Tibial nerve (tissue), 4 donors: ENCODE measurements at places on chromosomes 7 and 10. TPM values are rescaled to one million over a fixed set of nuclear protein-coding genes. Genes with fewer than 3 reads are reported as not detected.
A peak's percentile ranks its signal among the peaks of the same experiment; 100 is the strongest.

GRCh38 chr7:157299613-157300368 lies 37.0 kb upstream of the DNAJB6 start:
- DNase-seq = no peak

- DNase-seq = peak; percentile 96
Measured at GRCh38 chr10:100373298-100374199, 26.5 kb downstream of the SCD start.

DNA sequence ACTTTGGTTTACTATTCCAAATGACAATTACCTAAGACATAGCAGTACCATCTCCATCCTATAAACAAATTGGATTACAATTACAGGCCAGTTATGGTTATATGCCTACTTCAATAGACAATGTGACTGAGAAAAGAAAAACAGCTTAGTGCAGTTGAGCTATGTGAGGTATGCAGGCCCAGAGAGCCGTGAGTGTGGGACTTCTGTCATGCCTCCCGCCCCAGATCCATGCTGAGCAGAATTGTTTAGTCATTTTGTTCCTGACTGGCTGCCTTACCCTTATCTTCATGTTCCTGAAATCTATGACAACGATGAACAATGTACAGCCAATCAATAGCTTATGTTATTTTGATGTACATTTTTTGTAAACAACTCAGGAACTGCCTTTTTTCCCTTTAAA lies 21.7 kb downstream of the LARP4B start:
- DNase-seq = no peak

TIMM23 gene
- total RNA-seq = 29.6 TPM

DNA sequence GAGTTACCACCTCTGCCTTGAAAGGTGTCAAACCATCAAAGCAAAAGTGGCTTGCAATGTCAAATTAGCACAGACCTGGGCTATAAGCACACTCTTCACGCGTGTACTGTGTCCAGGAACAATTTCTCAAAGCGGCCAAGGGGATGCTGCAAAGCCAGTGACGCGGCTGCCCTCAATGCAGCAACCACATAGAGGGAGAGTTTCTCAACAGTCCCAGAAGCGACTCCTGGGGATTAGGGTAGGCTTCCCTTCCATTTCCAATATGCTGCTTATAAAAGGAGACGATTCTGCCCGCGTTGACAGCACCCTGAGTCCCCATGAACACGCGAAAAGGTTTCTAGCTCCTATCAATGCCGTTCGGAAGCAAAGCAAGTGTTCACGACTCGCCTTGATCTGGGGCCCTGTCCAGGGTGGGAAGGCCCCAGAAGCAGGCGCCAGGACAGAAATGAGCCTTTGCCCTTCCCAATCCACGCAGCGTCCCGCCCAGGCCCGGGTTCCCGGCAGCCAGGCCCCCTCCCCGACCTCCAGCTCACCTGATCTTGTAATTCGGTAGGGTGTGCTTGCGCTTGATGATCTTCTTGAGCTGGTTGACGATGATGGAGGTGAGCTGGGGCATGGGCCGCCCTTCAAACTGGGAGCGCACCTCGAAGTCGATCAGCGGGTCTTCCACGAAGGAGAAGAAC lies 1.3 kb downstream of the PDZD8 start:
- no peak for DNase-seq

ITPRID1 gene
- total RNA-seq = not detected

DNA sequence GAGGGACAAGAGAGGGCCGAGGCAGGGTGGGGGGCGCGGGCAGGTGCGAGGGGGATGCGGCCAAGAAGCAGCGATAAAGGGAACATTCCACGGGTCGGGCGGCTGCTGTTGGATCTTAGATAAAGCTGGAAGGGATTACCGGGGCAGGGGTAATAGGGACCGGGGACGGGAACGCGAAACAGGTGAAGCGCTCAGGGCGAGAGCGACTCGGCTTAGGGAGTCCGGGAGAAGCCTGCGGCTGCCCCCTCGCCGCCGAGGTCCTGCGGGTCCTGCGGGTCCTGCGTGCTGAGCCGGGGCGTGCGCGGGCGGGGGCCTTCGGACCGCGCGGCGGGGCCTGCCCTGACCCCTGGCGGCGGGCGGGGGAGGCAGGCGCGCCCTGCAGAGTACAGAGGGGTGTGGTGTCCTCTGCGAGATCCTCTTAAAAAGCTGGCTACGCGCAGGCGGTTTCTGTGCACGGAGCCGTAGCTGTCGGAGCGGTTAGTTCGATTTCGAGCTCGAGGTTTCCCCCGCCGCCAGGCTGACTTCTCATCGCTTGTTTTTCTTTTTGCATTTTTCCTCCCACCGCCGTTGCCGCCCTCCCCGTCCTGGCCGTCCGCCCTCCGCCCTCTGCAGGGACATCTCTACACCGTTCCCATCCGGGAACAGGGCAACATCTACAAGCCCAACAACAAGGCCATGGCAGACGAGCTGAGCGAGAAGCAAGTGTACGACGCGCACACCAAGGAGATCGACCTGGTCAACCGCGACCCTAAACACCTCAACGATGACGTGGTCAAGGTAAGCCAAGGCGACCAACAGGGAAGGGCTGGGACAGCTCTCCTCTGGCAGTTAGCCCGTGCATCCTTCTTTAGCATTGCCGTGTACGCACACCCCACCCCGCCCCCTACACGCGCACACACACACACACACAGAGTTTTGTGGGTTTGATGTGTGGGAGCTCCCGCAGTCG lies 1.4 kb downstream of the CAV1 start:
- peak; percentile 57 for DNase-seq

DNA sequence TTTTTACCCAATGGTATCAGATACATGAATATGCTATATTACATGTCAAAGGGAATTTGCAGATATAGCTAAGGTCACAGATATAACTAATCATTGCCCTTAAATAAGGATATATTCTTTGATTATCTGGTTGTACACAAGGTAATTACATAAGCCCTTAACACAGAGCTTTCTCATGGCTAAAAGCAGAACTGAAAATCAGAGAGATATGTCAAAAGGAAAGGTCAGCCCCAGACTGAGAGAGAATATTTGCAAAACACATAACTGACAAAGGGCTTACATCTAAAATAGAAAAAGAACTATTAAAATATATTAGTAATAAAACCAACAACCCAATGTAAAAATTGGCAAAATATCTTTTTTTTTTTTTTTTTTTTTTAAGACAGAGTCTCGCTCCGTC lies 1029.5 kb upstream of the LRRN3 start:
- no peak for DNase-seq

DNA sequence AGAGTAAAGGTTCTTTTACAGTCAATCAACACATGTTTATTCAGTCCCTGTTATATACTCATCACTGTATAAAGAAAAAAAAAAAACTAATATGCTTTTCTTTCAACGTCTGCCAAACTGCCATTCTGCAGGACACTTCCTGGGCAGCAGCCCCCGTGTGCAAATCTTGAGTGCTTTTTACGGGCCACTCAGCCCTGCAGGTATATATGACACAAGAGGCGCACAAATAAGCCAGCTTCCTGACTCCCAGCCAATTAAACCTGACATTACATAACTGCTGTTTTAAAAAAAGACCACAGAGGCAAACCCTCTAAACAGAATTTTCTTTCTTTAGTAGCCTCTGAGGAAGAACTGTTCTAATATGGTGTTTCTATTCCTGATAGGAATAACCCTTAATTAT lies 263.0 kb upstream of the NEBL start:
- no peak for DNase-seq

LIPJ gene
- total RNA-seq = not detected

GRCh38 chr10:84356928-84357327 lies 28.5 kb downstream of the CCSER2 start:
- DNase-seq = no peak

DNA sequence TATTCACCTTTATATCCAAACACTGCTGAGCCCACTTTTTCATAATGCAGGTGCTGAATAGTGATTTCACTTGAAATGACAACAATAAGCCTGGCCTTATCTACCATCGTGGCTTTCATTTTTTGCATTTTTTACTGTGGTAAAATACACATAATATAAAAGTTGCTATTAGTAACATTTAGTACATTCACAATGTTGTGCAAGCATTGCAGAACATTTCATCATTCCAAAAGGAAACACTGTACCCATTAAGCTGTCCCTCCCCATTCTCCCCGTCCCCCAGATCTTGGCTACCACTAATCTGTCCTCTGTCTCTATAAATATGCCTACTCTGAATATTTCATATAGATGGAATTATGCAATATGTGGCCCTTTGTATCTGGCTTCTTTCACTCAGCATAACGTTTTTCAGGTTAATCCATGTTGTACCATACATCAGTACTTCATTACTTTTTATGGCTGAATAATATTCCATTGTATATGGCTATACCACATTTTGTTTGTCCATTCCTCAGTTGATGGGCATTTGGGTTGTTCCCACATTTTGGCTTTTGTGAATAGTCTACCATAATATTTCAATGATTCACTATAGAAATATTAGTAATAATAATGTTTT lies 68.5 kb upstream of the ARID5B start:
- no peak for DNase-seq

DNA sequence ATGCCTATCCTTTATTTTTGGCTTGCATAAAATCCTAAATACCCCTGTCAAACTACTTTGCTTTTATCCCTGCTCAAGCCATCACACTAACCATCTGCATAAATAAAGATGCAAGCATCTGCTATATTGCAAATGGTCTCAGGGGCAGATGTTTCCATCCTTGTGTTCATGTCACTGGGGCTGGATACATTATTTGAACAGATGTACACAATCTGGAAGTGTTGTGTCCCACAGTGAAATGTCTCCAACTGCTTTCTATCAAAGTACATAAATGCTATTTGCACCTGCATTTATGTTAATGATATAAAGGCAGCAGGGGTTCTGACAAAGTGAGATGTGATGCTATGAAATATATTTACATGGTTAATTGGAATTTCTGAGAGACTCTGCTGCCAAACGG lies 163.1 kb downstream of the ZNF438 start:
- no peak for DNase-seq
